ENCODE measurements at places on chromosomes 12 and 14. TPM values are rescaled to one million over a fixed set of nuclear protein-coding genes. Genes with fewer than 3 reads are reported as not detected.

Gene C12orf54
- total RNA-seq, result not detected

DNA sequence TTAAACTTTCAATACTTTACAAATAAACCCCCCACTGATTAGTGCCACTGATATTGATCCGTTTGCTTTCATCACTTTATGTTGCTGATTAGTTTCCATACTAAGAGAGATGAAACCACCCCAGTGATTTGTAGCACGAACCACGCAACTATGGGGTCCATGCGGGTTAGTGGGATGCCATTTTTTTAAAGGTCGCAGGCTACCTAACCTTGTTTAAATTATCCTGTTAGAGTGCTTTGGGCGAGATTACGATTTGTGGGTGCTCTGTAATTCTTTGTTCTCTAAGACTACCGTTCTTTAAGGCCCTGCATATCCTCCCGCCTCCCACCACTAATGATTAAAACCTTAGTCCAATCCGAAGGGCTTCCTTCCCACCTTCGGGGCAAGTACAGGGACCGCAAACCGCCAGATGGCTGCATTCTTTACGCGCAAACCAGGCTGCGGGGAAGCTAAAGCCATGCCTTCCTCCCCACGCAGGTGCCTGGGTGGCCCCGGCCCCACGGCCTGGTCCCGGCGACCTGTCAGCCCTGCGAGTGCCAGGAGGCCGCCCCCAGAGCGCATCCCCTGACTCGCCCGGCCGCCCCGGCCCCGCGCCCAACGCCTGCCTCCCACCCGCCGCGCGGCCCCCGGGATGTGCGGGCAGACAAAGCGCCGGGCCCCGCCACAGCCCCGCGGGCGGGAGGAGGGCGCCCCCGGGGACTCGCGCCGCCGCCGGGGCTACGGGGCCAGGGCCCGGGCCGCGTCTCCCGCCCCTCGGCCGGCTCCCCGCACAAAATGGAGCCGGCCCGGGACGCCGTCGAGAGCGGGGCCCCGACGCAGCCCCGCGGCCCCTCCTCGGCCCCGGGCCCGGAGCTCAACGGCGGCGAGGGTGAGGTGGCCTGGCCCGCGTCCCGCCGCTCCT, 759 bp downstream of the NFYB start:
- H3K4me3 ChIP-seq, result peak overlapping the region; percentile 51
- H3K36me3 ChIP-seq, result no peaks in the 10 kb centered on the region
- peak; percentile 47 for DNase-seq
- H3K27me3 ChIP-seq, result no peaks in the 10 kb centered on the region
- H3K4me1 ChIP-seq, result peaks cover 40% of the 10 kb centered on the region

- DNase-seq, result no peak
- no peaks in the 10 kb centered on the region for H3K4me1 ChIP-seq
- no peak overlapping the region for H3K4me3 ChIP-seq
- H3K36me3 ChIP-seq, result no peaks in the 10 kb centered on the region
- no peak overlapping the region for H3K27ac ChIP-seq
Observed at GRCh38 chr14:60815371-60815770, 80.8 kb downstream of the MNAT1 start.

Gene DDX54
- total RNA-seq, result 52.7 TPM

- no peaks in the 10 kb centered on the region for H3K36me3 ChIP-seq
- DNase-seq, result no peak
- H3K4me3 ChIP-seq, result no peak overlapping the region
- H3K27ac ChIP-seq, result no peak overlapping the region
- no peaks in the 10 kb centered on the region for H3K4me1 ChIP-seq
- no peaks in the 10 kb centered on the region for H3K27me3 ChIP-seq
Observed at GRCh38 chr14:77204459-77204771, 22.8 kb downstream of the TMEM63C start.

DNA sequence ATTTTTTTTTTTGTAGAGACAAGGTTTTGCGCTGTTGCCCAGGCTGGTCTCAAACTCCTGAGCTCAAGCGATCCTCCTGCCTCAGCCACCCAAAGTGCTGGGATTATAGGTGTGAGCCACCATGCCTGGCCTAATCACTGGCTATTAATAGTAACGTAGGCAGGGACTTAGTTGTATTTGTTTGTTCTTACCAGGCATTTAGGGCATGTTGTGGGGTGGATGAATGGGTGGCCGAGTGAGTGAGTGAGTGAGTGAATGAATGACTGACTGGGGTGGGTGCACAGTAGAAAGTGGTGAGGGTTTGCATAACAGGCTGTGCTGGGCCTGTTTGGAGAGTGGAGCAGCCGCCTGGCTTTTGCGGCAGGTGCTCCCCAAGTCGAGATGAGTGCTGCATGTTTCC, 87.0 kb downstream of the FOXN4 start:
- H3K4me1 ChIP-seq, result no peaks in the 10 kb centered on the region
- peaks cover 27% of the 10 kb centered on the region for H3K36me3 ChIP-seq
- H3K27ac ChIP-seq, result no peak overlapping the region
- no peak overlapping the region for H3K4me3 ChIP-seq

GRCh38 chr14:93089521-93090269, 26.0 kb downstream of the ITPK1 start:
- no peak for DNase-seq
- no peak overlapping the region for H3K27ac ChIP-seq
- H3K36me3 ChIP-seq, result no peaks in the 10 kb centered on the region
- H3K4me3 ChIP-seq, result no peak overlapping the region
- H3K27me3 ChIP-seq, result no peaks in the 10 kb centered on the region

GRCh38 chr14:96956464-96957239, 159.5 kb downstream of the VRK1 start:
- H3K36me3 ChIP-seq, result no peaks in the 10 kb centered on the region
- H3K4me3 ChIP-seq, result no peak overlapping the region
- no peak overlapping the region for H3K27ac ChIP-seq
- H3K27me3 ChIP-seq, result no peaks in the 10 kb centered on the region
- DNase-seq, result no peak

DNA sequence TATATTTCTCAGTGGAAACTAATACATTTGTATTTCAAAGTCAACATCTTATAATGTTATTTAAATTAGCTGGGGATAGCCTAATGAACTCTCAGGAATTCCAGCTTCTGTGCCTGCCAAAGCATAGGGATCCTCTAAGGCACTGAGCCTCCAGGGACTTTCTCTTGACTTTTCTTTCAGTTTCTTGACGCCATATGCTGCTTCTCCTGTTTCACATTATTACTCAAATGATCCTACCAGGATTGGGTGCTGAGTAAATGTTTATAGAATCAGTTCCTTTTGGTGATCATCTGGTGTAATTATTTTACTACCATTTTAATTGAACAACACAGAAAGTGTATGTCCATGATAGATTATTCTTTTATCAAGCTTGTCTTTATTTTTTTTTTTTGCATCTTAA, 7.9 kb downstream of the METTL25 start:
- no peaks in the 10 kb centered on the region for H3K27me3 ChIP-seq
- H3K4me3 ChIP-seq, result no peak overlapping the region
- no peaks in the 10 kb centered on the region for H3K36me3 ChIP-seq
- no peak for DNase-seq
- H3K27ac ChIP-seq, result no peak overlapping the region

Gene PLEKHG7
- 1.6 TPM for total RNA-seq
